ENCODE measurements at places on chromosomes 16 and 17.
A peak's percentile ranks its signal among the peaks of the same experiment; 100 is the strongest.

DNA sequence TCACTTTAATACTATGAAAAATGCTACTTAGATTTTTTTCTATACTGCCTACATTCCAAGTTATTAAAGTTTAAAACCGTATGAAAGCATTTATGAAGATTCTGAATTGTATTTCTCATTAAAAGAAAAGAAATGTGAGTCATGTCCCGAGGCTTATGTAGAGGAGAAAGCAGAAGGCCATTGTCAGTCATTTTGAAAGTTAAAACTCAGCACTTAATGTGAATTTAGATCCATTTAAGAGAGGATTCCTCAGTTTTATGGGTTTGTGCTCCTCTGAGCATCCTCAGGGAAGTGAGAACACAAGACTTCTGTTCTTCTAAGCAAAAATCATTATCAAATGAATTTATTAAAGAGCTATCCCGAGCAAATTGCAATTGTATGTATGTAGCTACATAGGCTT lies 11.8 kb downstream of the C17orf75 start:
- peaks cover 12% of the 10 kb centered on the region for H3K36me3 ChIP-seq
- DNase-seq = no peak
- H3K4me1 ChIP-seq = no peaks in the 10 kb centered on the region
- no peaks in the 10 kb centered on the region for H3K27me3 ChIP-seq
- H3K4me3 ChIP-seq = no peak overlapping the region

- H3K27ac ChIP-seq = no peak overlapping the region
- no peak overlapping the region for H3K4me3 ChIP-seq
- no peaks in the 10 kb centered on the region for H3K27me3 ChIP-seq
- no peaks in the 10 kb centered on the region for H3K4me1 ChIP-seq
These were observed 77.1 kb downstream of the USP31 start for GRCh38 chr16:23072084-23072599.

- H3K27me3 ChIP-seq = no peaks in the 10 kb centered on the region
- H3K27ac ChIP-seq = no peak overlapping the region
- no peak overlapping the region for H3K4me3 ChIP-seq
- H3K36me3 ChIP-seq = no peaks in the 10 kb centered on the region
These were observed 451.3 kb downstream of the PMP22 start for GRCh38 chr17:14813649-14814370.

DNA sequence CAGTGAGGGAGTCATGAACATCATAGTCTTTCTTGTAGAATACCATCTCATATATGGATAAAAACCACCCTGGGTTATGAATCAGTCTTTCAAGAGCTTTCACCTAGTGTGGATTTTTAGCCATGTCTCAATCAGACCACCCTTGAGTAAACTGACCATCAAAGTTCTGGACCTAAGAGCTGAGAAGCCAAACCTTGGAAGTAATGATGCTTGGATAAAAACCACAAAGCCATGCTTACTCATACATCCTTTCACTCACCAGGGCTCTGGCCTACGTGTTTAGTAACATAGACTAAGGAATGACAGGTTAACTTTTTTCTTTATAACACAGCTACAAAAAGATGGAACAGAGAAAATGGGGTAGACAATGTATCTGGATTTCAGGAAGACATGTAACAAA lies 167.2 kb downstream of the STX8 start:
- no peak for DNase-seq
- no peak overlapping the region for H3K27ac ChIP-seq
- no peaks in the 10 kb centered on the region for H3K36me3 ChIP-seq
- H3K27me3 ChIP-seq = no peaks in the 10 kb centered on the region

DNA sequence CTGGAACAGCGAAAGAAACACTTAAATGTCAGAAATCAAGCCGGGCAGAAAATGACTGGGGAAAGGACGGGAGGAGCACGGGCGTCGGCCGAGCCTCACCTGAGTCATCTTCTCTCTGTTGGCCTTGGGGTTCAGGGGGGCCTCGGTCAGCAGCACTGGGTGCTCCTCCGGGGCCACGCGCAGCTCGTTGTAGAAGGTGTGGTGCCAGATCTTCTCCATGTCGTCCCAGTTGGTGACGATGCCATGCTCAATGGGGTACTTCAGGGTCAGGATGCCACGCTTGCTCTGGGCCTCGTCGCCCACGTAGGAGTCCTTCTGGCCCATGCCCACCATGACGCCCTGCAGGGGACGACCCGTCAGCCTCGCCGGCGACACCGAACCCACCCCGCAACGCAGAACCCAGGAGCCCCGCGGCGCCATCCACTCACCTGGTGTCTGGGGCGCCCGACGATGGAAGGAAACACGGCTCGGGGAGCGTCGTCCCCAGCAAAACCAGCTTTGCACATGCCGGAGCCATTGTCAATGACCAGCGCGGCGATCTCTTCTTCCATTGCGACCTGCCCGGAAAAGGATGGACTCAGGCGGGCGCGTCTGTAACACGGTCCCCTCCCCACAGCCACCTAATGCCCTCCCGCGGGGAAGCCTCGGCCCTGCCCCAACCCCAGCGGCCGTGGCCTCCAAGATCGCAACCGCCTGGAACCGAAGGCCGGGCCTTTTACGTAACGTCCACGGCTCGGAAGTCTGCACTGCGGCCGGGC lies 616 bp downstream of the ACTG1 start:
- peak overlapping the region; percentile 93 for H3K4me3 ChIP-seq
- H3K4me1 ChIP-seq = peaks cover 14% of the 10 kb centered on the region

DNA sequence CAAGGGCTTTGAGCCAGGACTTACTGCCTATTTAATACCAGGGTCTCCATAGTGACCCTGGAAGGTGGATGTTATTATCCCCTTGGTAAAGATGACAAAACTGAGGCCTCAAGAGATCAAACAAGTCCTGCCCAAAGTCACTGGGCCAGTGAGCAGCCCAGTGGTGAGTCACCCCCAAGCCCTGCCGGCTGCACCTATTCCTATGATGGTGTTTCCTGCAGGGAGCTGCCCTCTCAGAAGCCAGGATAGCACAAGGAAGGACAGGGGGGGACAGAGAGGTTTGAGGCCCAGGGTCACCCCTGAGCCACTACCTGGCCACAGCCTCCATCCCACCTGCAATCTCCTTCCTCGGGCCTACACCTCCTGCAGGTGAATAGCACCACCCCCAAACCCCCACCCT lies 90.9 kb downstream of the SDK2 start:
- no peaks in the 10 kb centered on the region for H3K27me3 ChIP-seq
- H3K27ac ChIP-seq = no peak overlapping the region
- no peak for DNase-seq
- H3K36me3 ChIP-seq = no peaks in the 10 kb centered on the region
